Cardiac septum (tissue), 1 donor: ENCODE measurements at places on chromosomes 1 and 21.

GRCh38 chr1:39900662-39901463 lies 854 bp downstream of the MYCL start:
- DNase-seq, result no peak

DNA sequence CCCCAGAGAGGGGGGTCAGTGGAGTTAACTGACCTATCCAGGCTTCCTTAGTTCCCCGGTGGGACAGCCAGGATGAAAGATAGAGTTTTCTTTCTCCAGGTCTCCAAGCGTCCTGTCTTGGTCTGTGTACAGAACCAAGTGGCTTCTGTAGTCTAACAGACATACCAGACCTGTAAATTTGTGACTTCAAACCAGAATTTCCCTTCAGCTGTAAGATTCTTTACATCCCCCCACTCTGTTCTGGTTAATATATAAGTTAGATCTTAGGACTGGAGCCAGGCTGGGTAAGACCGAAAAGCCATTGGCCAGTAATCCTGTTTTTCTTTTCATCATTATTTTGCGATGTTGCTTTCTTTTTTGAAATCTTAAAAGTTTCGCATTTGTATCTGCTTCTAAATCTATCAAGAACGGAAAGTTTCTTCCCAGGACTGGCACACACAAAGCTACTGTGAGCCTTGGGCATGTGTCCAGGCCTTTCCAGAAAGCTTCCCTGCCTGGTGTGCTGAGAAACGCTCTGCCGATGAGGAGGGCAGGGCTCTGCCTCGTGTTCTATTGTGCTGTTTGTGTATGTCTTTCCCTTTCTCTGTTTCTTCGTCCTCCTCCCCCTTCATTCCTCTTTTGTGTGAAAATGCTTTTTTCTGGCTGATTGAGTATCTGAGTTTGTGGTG lies 72.3 kb downstream of the RGL1 start:
- DNase-seq, result no peak

GRCh38 chr1:203481196-203481595 lies 5.6 kb downstream of the PRELP start:
- DNase-seq, result no peak

- DNase-seq, result no peak
These were observed 61.5 kb upstream of the WLS start for GRCh38 chr1:68293609-68294366.
